ENCODE measurements at places on chromosomes 16 and 17.

- no peak for DNase-seq
Measured at GRCh38 chr17:1142561-1142971, 37.2 kb downstream of the ABR start.

GRCh38 chr17:63438092-63439051 lies 7.7 kb downstream of the CYB561 start:
- DNase-seq, result no peak

GRCh38 chr17:491086-492021 lies 138.7 kb upstream of the RPH3AL start:
- DNase-seq, result peak; percentile 75

- DNase-seq, result no peak
Measured at GRCh38 chr16:82657786-82658185, 31.0 kb downstream of the CDH13 start.

DNA sequence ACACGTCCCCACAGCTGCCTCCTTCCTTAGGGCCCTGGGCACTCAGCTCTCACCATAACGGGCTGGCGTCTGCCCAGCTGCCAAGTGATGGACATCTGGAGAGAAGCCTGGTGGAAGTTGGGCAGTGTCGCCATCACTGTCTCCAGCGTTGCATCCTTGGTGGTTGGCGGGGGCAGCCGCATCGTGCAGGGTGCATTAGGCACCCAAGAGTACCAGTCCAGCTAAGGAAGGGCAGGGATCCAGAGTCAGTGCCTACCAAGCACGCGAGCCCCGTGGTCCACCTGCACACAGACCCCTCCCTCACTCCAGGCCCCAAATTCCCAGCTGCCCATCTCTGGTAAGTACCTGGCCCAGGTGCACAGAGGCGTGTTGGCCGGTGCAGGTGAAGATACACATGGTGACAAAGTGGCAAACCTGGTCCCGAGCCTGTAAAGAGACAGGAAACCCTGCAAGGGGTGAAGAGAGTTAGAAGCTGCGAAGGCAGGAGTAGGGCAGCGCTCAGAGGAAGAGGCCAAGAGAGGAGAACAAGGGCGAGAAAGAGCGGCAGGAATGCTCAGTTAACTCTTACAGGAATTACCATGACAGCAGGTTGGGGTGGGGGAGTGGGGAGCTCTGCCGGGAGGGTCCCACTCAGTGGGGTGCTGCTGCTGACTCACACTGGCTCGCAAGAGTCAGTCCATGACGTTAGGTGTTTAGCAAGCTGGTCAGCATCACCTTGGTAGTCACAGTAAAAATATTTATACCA lies 9.5 kb downstream of the ALOX15 start:
- DNase-seq, result no peak

DNA sequence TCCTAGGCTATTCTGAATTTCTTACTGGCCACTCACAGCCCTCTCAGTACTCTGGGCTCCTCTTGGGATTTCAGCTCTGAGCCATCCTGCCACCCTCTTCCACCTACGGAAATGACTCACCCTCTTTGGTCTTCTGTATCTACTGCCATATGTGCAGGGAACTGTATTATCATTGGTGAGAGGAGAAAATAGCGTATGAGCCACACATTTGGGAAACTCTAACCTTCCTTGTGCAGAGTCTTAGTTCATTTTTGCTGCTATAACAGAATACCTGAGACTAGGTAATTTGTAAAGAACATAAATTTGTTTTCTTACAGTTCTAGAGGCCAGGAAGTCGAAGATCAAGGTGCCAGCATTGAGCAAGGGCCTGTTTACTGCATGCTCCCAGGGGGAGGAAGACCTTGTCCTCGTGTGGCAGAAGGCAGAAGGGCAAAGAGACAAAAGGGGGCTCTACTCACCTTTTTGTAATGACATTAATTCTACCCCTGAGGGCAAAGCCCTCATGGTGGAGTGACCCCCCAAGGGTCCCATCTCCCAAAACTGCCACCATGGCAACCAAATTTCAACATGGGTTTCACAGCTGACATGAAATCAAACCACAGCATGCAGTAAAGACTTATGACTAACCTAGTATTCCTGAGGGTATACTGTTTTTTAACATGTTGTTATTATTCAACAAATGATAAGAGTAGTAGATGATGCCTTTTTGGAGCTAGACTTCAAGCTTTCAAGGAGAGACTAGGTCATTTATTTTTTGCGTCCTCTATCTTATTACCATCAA lies 191.8 kb downstream of the PRKCA start:
- DNase-seq, result peak; percentile 85

GRCh38 chr17:17226451-17227265 lies 10.3 kb downstream of the FLCN start:
- no peak for DNase-seq

GRCh38 chr16:67562918-67563707 lies 787 bp downstream of the CTCF start:
- no peak for DNase-seq

- DNase-seq, result no peak
Measured at GRCh38 chr16:67571464-67571863, 9.1 kb downstream of the CTCF start.

DNA sequence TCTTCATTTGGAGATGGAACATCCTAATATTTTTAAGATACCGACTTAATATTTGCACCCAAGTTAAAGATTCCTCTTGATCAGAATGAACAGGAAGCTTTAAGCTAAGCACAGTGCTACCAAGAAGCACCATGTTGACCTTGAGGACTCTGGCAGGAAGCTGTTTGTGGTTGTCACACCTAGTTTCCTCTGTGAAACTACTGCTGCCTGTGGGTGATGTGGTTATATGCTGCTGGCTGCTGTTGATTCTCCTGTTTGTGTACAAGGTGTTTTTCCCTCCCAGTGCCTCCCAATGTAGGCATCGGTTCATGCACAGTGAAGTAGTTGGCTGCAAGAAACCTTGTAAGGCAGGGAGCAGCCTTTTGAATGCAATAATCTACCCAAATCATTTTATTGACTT lies 23.4 kb downstream of the RBL2 start:
- DNase-seq, result no peak

DNA sequence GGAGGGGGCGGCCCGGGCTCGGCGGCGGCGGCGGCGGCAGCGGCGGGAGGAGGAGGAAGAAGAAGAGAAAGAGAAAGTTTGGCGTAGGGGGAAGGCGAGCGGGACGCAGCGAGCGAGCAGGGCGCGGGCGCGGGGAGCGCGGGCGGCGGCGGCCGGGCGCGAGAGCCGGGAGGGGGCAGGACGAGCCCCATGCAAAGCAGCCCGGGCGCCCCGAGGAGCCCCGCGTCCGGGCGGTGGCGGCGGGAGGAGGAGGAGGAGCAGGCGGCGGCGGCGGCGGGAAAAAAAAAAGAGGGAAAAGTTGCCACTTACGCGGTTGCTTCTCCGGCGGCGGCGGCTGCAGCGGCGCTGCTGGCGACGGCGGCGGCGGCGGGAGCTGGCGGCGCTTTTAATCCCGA lies 10.3 kb upstream of the ZFHX3 start:
- no peak for DNase-seq

DNA sequence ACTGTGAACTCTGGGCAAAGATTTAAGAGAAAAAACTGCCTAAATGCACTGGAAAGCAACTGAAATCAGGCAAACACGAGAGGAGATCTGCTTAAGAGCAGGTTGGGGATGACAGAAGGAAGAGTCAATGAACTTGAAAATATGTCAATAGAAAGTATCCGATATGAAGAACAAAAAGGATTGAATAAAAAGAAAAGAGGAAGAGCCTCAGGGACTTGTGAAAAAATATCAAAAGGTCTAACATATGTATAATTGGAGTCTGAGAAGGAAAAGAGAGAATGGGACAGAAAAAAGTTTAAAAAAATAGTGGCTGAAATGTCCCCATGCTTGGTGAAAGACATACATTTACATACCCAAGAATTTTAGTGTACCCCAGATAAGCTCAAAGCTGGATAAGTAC lies 195.5 kb downstream of the COPRS start:
- DNase-seq, result no peak

GRCh38 chr16:69323415-69323814 lies 7.0 kb downstream of the PDF start:
- no peak for DNase-seq

DNA sequence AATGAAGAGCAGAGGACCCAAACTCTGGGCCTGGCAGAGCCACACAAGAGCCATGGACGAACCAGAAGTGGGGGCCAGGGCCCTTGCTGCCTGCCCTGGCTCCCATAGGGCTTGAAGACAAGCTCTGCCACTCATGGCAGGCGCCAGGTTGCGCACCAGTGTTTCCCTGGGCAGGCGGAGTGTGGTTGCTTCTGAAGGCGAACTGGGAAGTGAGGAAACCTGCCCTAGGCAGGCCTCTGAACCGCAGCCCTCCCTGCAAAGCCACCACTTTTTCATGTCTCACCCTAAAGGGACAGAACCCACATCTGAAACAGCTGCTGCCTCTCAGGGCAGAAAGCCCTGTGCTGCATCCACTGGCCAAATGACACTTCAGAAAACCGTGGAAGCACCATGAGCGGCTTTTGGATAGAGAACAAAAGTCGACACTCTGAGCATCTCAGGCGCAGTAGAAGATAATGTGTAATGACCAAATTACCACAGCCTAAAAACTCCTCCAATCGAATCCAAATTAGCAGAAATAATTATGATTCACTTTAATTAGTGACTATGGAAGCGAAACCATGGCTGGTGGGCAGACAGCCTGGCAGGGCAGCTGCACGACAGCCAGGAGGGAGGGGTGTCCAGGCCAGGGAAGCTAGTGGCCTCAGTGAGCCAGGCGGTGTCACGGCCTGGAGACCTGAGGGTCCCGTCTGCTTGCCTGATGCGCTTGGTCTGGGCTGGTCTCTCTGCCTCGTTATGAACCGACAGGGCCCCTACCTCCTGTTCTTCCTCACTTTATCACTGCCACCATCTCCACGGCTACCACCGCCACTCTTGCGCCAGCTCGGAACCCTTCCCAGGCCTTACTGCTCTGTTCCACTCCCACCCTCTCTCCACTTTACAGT lies 59.1 kb downstream of the PRMT7 start:
- DNase-seq, result no peak

DNA sequence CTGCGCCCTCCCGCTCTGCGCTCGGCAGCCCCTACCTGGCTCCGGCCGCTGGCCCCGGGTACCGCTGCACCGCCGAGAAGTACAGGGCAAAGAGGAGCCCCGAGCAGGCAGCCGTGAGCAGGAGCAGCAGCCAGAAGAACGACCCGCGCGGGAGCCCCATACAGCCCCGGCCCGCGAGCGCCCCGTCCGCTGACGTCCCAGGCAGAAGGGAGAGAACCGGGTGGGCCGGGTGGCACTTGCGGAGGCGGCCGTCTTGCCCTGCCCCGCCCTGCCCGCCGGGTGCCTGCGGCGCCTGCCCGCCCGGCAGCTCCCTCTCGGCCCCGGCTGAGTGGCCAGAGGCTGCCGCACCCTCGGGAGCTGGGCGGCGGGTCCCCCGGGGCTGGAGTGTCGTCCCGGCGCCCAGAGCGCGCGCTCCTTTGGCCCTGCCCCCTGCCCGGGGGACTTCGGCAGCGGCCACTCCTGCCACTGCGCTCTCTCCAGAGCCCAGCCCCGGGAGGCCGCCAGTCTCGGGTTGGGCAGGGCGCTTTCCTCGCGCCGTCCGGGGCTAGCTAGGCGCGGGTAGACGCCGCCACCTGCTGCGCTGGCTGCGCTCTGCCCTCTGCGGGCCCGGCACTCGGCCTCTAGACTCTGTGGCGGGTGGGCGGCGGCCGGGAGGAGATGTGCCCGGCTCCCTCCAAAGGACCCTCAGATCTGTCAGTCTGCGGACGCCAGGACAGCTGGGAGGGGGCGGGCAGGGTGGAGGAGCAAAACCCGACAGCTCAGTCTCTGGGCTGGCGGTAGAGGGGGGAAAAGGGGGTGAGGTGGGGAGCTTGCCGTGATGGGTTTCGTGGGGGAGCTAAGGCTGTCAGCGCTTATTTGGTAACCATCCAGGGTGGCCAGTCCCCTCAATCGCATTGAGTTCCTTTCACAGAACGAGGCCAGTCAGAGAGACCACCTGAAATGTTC lies at the start of gene ST6GALNAC2:
Gene ST6GALNAC2, minus strand, starts transcription at position 212 of the 945 bp plus-strand sequence. Its CDS starts 52 bp downstream, at position 160.
- DNase-seq, result peak; percentile 48

DNA sequence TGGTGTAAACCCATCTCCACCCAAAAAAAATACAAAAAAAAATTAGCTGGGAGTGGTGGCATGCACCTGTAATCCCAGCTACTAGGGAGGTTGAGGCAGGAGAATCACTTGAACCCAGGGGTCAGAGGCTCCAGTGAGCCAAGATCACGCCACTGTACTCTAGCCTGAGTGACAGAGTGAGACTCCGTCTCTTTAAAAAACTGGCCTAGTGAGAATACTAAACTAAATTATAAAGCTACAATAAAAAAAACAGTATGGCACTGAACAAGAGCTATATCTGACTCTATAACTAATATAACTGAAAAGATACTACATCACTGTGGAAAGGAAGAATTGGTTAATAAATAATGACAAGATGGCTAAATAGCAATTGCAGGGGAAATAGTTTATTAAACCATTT lies 6.4 kb downstream of the SMURF2 start:
- DNase-seq, result no peak

- DNase-seq, result no peak
Measured at GRCh38 chr16:56941092-56941491, 9.2 kb downstream of the HERPUD1 start.

GRCh38 chr16:23505671-23506605 lies 4.4 kb downstream of the GGA2 start:
- no peak for DNase-seq

DNA sequence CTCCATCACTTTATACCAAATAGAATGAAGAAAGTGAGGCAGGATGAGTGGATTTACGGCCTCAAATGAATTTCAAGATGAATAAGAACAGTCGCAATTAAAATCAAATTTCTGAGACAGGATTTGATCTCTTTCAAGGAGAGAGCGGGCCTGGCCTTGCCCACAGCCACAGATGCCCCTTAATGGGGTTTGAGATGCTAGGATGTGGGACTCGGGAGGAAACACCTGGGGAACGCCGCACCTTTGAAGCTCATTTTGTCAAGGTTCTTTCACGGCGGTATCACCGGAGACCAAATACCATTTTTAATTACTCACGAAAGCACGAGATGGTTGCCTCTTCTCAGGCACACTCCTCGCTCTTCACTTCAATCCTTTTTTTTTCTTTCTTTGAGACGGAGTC lies 178.1 kb upstream of the SDK2 start:
- no peak for DNase-seq

- DNase-seq, result no peak
Measured at GRCh38 chr17:77753691-77754245, 204.7 kb upstream of the TNRC6C start.

- DNase-seq, result peak; percentile 92
Measured at GRCh38 chr17:77829843-77830799, 128.4 kb upstream of the TNRC6C start.

GRCh38 chr17:70375406-70375805 lies 206.1 kb downstream of the KCNJ2 start:
- DNase-seq, result no peak
